Non-pigmented ciliary epithelial cell (primary cell): ENCODE measurements at places on chromosomes 5 and 9.

DNA sequence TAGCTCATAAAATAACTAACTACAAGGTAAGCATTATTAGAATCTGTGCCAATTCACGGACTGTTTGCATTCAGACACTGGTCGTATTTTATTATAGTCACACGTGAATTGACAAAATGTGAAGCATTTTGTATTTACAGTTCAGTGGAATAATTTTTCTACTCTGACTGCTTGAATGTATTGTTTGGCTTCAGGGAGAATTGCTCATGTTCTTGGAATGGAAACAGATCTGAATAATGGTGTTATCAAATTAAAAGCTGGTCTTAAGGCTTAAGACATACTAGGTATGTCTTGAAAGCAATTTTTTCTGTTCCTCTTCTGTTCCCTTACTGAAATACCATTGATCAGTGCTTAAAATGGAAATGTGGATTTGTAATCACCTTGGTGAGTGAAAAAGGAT, 543.7 kb upstream of the TLE4 start:
- DNase-seq: no peak

- no peak for DNase-seq
These were observed 66.0 kb upstream of the RNF130 start for GRCh38 chr5:180137401-180138213.

DNA sequence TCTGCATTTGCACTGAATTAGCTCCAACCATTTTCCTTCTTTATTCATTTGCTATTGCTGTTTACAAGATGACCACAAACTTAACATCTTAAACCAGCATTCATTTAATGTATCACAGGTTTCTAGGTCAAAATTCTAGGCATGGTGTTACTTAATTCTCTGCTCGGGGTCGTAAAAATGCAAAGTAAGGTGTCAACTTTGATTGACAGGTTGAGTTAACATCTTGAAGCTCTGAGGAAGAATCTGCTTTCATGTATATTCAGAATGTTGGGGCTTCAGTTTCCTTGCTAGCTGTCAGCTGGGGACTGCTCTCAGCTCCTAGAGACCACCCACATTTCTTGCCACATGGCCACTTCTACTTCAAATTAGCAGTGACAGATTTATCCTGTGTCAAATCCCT, 348.7 kb upstream of the GRIN3A start:
- DNase-seq: no peak

DNA sequence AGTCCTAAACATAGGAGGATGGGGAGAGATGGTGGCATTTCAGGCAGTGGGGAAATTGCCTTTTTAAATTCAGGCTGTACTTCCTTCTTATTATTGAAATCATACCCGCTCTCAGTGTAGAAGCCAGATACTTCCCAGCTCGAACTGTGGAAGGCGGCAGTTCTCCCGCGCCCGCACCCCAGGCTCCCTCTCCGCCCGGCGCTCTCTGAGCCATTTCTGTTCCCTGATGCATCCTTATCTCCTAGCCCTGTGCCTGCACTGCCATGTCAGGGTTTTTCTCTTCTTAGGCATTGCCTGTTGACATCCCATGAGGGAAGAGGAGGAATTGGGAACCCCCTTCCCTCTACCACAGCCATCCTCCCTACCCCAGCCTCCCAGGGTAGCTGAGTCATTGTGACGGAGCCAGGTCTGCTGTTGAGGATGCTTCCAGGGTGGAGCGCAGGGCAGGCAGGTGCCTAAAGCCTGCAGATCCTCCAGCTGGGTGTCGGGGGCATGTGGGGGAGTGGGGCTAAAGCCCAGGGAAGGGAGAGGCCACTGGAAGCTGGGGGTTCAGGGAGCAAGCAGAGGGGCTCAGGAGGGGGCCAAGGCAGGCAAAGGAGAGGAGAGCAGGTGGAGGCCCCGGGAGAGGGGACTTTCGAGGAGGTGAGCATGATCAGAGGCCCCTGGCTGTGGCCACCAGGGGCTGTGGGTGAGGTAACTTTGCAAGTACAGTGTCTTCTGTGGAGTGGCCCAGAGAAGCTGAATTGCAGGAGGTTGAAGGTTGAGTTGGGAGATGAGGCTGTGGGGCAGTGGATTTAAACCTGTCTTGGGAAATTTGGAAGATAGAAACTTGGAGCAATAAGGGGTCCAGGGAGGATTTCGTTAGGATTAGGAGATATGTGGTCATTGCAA, 16.2 kb downstream of the LAMC3 start:
- no peak for DNase-seq

- no peak for DNase-seq
These were observed 14.7 kb downstream of the ERP44 start for GRCh38 chr9:100084128-100084453.

DNA sequence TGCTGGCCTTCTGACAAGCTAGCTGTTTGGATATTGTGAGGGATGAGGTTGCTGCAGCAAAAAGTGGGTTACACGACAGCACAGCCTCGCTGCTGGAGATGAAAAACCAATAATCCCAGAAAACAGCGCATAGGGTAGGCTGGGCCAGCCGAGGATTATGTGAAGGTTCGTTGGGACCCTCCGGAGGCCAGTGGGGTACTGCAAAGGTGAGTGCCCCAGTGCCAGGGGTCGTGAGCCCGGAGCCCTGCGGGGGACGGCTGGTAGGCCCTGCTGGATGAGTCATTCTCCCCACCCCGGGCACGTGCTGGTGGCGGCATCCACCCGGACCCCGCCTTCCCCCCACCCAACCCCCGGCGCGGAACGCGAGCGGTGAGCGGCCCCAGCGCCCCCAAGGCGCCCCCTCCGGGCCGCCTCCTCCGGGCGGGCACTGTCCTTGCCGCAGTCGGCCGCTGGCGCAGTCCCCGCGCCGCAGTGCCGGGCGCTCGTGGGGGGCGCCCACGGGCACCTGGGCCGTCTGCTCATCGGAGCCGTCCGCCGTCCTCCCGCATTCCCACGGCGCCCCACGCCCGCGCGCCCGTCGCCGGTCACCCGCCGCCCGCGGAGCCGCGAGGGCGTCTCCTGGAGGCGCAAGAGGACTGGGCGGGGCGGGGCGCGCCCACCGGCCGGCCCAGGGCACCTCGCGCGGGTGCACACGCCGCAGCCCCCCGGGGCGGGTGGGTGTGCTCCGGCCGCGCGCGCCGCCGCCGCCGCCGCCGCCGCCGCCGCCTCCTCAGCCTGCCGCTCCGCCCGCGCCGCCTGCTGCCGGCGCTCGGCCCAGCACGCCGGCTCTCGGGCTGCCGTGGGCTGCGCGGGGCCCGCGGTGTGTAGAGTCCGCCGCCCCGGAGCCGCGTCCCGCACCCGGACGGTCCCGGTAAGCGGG, at the start of gene PHF24:
PHF24 (plus strand) TSS at position 794 of the 919 bp plus-strand sequence. CDS start 13,014 bp downstream, outside the sequence.
- no peak for DNase-seq

GRCh38 chr5:147216552-147217154, 18.2 kb upstream of the STK32A start:
- DNase-seq: no peak

- no peak for DNase-seq
These were observed 19.5 kb upstream of the HSD17B3 start for GRCh38 chr9:96321515-96321914.

GRCh38 chr9:75891277-75891741, 836 bp downstream of the PCSK5 start:
- DNase-seq: no peak

- DNase-seq: peak; percentile 32
These were observed 229.1 kb upstream of the TBCA start for GRCh38 chr5:78005021-78005785.

DNA sequence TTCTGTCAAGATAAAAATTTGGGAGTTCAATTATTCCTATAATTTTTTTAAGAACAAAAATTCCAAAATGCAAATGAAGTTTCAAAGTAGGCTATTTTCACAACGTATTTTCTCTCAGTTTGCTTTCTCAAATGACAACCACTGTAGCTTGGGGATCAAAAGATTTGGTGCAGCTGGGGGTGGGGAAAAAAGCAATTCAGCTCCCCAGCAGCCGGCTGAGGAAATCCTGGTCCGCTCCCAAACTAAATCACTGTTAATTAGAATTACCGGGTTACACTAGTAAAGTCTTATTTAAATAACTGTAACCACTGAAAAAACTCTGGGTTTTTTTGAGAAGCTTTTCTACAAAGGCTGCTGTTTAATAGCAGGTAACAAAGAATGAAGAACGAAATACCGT, 5.7 kb downstream of the NR6A1 start:
- no peak for DNase-seq

DNA sequence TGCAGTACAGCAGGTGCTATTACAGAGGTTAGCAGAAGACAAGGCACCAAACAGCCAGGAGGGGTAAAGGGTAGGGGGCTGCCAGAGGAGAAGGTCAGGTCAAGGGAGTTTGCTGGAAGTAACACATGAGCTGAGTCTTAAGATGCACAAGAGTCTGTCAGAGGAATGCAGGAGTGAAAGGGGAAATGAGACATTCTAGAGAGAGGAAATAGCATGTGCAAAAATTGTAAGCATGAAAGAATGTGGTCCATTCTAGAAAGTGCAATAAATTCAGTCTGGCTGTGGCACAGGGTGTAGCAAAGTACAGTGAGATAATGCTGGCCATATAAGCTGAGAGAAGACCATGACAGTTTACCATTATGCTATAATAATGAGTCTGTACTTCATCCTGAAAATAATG, 6.6 kb downstream of the GOLGA1 start:
- DNase-seq: no peak

DNA sequence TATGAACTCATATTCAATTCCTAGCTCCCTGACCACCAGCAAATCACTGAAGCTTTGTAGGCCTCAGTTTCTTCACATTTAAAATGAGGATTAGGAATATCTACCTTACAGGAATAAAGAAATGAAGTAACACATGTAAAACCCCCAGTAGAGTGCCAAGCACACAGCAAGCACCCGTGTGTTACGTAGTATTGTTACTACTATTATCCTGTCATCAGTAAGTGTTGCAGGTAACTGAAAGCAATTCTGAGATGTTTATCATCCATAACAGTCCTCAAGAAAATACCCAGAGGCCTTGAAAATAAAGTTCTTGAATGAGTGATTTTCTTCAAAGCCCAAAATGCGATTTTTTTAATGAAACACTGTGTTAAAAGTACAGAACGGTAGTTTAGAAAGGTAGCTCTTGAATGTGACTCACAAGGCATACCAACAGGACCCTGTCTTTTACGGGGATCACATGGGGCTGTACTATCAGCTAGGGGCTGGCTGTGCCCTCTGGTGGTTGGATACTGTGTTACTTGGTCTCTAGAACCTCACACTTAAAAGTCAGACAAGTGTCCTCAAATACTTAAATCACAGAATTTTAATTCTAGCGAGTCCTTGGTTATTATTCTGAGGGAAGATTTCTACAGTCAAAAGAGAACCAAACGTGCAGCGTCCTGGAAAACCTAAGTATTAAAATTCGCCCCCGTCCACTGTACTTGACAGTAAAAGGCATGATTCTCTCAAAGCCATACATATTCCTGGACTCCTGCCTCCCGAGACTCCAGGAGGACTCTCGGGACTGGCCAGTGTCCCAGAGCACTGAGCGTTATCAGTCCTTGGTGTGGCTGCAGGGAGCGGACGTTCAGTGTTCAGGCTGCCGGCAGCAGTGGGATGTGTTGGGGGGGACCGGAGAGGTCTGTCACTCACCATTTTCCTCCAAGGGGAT, 725 bp downstream of the NDUFB6 start:
- no peak for DNase-seq

DNA sequence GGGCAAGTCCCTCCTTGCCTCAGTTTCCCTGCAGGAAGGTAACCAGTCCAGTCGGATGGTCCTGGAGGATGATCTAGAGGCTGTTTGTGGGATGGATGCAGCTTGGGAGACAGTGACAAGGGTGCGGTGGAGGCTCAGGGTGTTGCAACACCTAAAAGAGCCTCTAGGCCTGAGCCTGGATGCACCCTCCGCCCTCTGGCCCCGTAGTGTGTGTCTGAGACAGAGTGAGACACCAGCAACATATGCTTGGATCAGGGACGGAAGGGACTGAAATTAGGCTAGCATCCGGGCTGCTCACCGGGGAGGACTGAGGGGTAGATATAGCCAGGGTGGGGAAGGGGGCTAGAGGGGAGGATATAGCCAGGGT, 1.1 kb downstream of the CRAT start:
- DNase-seq: no peak

DNA sequence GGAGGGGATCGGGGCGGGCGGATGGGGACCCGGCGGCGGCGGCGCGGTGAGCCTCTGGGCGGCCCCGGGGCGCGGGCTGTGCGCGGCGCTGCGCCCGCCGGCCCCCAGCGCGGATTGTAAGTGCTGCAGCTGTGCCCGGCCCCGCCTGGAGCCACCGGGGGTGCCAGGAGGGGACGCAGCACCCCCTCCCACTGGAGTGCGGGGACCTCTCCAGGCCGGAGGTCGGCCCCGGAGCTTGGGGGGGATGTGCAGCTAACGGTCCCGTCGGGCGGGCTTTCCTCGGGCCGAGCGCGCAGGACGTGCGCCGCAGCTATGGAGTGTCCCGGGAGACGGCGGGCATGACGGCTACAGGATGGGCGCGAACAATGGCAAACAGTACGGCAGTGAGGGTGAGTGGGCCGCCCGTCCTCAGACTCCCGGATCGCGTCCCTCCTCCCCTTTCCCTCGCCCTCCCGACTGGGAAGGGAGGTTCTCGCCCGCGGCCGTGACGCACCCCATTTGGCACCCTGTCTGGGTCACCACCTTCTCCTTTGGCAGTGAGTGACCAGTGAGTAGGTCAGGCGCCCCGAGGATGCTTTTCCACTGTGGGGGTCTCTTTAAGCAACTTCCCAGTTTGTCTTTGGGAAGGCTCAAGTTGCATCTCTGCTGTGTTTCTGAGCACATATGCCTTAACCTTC, 483 bp downstream of the FBXL7 start:
- DNase-seq: no peak

- DNase-seq: no peak
These were observed 47.2 kb upstream of the ARL15 start for GRCh38 chr5:54357408-54358058.

DNA sequence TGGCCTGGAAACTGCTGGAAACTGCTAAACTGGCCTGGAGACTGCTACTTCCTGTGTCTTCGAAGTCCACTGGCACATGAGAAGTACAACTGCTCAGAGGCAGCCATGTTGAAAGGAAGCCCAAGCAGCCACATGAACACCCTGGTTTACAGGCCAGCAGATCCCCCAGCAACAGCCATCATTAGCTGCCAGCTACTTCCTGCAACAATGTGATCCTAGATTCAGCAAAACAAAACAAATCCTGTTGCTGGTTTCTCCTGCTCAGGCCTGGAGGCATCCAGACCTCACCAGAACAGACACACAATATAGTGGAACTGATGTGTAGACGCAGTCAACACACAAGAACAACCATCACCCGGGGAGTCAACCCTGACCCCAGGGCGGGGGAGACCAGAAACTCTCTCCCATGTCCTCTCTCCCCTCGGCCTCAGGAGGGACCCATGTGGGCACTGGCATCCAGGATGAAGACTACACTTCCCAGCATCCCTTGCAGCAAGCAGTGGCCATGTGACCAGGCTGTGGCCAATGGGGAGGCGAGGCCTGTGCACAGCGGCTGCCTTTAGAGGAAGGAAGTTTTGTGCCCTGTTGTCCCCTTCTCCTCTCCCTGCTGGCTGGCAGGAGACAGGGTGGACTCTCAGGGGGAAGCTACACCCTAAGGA, 9.2 kb upstream of the LCN15 start:
- no peak for DNase-seq

GRCh38 chr9:119086590-119086989, 282.6 kb downstream of the BRINP1 start:
- DNase-seq: no peak

GRCh38 chr5:131109540-131110255, 55.4 kb downstream of the HINT1 start:
- DNase-seq: peak; percentile 11

- DNase-seq: no peak
These were observed 54.5 kb downstream of the DCP2 start for GRCh38 chr5:113031104-113031503.
